H9 (cell line): ENCODE measurements at places on chromosomes 3 and 15.

DNA sequence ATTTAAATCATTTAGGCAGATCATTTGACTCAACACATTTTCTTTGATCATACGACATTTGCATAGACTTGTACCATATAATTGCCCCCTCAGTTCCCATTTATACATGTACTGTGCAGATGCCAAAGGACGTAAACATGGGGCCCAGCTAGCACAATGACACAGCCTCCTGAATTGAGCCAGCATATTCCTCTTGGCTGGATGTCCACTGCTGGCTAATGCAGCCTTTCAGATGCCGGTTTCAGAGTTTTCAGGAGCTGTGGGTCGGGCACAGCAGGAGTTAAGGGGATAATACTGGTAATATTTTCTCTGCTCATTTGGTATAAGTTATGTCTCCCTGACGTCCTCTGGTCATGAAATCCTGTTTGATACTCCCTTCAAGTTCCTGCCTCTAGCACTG, 39.4 kb downstream of the KAT2B start:
- DNase-seq: no peak

- no peak for DNase-seq
These were observed 1.4 kb downstream of the DUT start for GRCh38 chr15:48332642-48333034.

GRCh38 chr3:174583396-174583795, 275.7 kb upstream of the NAALADL2 start:
- DNase-seq: no peak

GRCh38 chr3:65664931-65665330, 373.8 kb downstream of the MAGI1 start:
- no peak for DNase-seq

DNA sequence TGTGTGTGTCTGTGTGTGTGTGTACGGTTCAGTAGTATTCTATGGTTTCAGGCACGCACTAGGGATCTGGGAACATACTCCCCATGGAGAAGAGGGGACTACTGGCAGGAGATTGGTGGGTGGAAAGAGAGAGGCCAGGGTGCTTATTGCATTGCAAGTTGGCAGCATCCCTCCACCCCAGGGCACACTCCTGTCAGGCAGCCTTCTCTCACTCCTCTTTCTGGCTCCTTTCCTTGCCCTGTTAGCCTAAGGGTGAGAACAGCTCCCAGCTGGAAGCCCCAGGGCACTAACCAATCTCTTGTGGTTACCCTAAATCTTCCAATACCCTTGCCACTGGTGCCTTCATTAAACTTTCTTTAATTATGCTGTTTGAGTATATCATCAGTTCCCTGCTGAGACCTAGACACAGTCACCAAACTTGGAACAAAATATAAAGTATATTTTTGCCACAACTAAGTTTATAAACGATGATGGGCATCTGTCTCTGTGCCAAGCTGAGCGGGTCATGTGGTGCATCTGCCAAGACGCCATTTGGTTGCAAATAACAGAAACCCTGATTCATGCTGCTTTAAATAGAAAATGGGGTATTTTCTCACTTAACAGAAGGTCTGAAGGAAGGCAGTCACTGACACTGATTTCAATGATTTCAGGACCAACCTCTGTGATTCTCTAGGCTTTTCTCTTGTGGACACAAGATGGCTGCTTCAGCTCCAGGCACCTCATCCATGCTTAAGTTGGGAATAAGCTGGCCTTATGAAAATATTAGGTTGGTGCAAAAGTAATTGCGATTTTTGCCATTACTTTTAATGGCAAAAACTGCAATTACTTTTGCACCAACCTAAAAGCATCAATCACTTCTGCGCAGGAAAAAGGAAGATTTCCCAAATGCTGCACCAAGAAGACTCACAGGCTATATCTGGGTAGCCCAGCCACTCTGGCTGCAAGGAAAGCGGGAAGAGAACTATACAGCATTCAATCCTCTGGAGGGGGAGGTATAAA, 476.9 kb upstream of the PROK2 start:
- DNase-seq: no peak

DNA sequence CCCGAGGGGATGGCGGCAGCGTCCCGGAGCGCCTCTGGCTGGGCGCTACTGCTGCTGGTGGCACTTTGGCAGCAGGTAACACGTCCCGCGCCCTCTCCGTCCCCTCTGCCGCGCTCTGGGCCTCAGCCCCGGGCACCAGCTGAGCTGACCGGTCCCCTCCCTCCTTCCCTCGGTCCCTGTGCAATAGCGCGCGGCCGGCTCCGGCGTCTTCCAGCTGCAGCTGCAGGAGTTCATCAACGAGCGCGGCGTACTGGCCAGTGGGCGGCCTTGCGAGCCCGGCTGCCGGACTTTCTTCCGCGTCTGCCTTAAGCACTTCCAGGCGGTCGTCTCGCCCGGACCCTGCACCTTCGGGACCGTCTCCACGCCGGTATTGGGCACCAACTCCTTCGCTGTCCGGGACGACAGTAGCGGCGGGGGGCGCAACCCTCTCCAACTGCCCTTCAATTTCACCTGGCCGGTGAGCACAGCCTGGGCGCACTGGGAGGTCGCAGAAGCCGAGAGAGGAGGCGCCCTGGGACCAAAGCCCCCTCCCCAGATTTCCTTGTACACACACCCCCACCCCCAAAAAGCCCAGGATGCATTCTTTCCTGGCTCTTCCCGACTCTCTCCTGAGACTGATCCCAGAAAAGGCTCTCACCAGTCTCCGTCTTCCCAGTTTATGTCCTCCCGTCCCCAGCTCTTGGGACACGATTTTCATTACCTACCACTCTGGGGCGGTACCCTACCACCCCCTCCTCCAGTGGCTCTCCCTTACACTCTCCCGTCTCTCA, 705 bp downstream of the DLL4 start:
- no peak for DNase-seq

DNA sequence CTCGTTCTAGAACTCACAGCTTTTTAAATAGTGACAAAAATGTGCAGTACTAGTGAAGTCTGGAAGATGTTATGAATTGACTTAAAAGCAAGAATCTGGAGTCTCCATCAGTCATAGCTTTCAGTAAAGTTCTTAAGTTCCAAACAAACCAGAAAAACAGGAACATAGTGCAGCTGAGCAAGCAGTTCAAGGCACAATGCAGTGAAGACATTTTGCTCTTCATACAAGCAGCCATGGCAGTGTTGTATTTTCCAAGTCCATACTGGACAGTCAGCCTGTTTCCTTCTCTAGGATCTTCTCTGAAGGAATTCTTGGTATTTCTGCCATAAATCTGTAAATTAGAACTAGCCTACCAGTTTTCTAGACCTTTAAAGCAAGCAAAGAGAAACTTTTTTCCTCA, 90.5 kb downstream of the LRRC28 start:
- DNase-seq: no peak

DNA sequence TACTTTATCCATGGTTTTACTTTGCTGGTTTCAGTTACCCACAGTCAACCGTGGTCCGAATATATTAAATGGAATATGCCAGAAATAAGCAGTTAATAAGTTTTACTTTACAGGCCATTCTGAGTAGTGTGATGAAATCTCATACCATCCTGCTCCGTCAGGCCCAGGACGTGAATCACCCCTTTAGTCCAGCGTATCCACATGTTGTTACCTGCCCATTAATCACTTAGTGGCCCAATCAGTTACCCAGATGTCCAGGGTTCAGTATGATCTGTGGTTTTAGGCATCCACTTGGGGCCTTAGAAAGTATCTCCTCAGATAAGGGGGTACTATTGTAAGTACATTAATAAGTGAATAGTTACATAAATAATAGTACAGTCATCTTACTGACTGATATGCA, 88.0 kb downstream of the TTBK2 start:
- no peak for DNase-seq
